Epithelial cell of esophagus (primary cell): ENCODE measurements at places on chromosomes 7 and 10.

DNA sequence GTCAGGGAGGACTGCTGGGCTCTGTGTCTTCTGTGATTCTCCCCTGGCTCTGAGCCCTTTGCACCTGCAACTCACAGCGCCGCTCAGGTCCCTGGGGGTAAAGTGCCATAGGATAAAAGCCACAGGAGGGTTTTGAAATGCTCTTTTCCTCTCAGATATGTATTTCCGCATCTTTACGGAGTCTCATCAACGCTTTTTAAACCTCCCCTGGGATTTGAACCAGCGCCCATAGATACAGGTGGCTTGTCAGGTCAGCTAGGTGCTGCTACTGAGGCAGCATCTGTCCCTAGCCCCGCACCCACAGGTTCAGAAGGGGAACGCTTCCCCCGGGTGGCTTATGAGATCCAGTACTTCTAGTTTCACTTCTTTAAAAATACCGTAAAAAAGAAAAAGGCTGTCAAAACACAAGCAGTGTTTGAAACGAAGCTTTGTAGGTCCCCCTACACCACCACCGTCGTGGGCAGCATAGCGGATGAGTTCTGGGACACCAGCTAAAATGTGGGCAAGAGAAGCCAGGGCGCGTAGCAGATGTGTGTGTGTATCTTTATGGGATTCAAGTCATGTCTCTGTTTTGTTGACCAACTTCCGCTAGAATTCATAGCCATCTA lies 173.5 kb downstream of the CUX1 start:
- DNase-seq: no peak

- no peak for DNase-seq
Measured at GRCh38 chr7:109659261-109659660, 1089.6 kb downstream of the DNAJB9 start.

- no peak for DNase-seq
Measured at GRCh38 chr7:24283897-24284698, at the start of gene NPY. Gene NPY, plus strand, starts transcription at chr7:24284190. Its CDS starts 1,051 bp downstream, at chr7:24285241.

- no peak for DNase-seq
Measured at GRCh38 chr10:11050301-11051287, 32.9 kb downstream of the CELF2 start.

- no peak for DNase-seq
Measured at GRCh38 chr7:73424489-73424885, 9.1 kb upstream of the FZD9 start.

- DNase-seq: no peak
Measured at GRCh38 chr10:107415446-107415845, 250.9 kb upstream of the SORCS1 start.

- DNase-seq: peak; percentile 87
Measured at GRCh38 chr7:6628045-6628444, 9.1 kb upstream of the ZNF316 start.

DNA sequence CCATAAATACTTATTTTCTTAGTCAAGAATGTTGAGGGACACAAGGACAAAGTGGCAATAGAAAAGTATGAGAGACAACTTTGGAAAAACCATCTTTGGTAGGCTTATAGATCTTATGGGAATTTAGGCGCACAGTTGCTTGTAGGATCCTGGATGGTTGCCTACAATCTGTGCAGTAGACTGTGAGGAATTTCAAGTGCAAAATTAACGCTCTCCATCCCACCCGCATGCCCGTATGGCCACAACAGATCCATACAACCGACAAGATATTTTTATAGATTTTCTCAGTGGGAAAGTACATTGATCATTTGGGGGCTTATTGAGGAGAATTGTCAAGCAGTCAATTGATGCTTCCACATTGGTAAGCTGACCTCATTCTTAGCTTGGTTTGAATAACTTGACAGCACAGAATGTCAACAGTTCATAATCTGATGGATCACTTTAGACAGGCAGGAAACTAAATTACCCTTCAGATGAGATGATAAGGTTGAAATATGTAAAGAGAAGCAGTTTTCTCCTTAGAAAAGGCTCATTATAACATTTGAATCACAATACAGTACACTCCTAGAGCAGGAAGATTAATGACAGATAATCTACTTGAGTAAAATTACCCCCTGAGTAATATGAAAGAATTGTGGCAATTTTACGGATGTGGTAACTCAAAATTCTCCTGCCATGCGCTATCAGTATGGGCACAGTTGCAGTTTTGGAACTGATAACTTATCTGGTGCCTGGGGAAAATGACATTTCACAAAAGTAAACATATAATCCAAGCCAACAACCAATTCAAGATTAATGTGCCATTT lies 479.7 kb downstream of the KIF20B start:
- no peak for DNase-seq

DNA sequence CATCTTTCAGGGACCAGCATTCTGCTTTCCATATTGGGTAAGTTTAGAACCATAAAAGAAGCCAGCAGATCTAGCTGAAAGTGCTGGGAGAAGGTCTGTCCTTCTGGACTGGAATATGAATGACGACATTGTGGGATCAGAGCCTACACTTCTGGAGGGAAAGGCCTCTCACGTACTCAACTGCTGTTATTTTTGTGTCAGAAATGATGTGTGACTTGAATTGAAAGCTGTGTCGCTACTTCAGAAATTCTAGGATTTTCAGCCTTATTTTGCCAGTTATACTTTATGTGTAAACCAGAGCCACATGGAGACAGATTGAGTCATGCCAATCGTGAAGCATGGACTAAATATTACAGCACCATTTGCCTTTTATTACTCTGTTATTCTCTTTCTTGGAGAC lies 231.0 kb downstream of the KIAA1217 start:
- DNase-seq: no peak

DNA sequence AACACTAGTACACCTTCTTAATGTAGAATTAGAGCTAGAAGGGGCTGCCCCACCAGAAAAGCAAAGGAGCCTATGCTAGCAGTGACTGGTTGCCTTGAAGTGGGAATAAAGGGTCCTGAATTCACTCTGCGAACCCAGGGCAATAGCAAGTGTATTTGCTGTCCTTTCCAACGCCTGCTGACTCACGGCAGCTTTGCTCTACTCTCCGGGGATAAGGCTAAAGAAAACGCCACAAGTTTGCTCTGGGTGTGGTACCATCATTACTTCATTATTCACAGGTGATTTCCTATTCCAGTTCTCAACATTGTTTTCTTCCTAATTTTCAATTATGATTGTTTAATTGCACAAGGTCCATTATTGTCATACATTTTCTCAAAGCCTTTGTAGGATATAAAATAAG lies 220.5 kb upstream of the AOAH start:
- no peak for DNase-seq

DNA sequence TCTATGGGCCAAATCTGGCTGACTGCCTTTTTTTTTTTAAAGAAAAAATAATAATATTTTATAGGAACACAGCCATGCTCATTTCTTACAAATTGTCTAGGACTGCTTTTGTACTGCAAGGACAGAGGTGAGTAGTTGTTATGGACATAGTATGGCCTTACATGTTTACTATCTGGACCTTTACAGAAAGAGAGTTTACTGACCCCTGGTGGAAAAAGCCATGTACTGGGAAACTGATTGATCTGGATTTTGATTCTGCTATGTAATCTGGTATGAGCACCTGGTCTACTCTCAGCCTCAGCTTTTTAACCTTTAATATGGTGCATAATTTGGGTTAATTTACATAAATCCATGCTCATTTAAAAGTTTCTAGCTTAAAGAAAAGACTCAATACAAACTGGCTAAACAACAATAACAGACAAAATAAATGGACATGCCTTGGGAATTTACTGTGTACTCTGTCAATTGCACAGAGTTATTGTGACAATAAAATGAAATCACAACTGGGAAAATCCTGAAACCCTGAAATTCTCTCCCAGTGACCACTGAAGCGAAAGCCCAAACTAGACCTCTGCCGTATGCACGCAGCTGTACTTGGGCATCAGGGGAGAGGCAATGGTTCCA lies 260.7 kb downstream of the BMPER start:
- peak; percentile 53 for DNase-seq

DNA sequence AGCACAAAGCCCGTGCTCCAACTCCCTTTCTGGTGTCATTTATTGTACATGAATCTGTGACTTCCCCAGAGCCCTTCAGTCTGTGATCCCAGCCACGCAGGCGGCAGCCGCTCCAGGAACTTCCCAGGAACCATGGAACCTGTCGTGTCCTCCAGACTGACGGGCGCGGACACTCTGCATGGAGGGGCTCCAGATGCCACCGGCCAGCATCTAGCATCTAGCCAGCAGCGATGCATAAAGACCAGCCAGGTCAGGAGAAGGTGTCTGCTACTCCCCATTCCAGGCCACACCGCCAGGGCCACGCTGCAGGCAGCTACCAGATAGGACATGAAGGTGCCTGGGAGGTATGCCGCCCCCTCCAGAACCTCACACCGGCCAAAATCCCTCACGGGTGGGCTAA lies 77.4 kb downstream of the PRKAG2 start:
- DNase-seq: no peak

DNA sequence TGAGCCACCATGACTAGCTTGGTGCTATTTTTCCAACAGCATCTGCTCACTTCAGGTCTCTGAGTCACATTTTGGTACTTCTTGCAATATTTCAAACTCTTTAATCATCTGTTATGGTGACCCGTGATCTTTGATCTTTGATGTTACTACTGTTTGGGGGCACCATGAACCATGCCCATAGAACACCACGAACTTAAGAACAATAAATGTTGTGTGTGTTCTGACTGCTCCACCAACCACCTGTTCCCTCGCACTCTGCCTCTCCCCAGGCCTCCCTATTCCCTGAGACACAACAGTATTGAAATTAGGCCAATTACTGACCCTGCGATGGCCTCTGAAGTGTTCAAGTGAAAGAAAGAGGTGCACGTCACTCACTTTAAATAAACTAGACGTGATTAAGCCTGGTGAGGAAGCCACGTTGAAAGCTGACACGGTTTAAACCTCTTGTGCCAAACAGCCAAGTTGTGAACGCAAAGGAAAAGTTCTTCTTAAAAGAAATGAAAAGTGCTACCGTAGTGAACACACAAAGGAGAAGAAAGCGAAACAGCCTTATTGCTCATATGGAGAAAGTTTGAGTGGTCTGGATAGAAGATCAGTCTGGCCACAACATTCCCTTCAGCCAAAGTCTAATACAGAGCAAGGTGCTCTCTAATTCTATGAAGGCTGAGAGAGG lies 27.2 kb upstream of the ATP6V0A4 start:
- no peak for DNase-seq

DNA sequence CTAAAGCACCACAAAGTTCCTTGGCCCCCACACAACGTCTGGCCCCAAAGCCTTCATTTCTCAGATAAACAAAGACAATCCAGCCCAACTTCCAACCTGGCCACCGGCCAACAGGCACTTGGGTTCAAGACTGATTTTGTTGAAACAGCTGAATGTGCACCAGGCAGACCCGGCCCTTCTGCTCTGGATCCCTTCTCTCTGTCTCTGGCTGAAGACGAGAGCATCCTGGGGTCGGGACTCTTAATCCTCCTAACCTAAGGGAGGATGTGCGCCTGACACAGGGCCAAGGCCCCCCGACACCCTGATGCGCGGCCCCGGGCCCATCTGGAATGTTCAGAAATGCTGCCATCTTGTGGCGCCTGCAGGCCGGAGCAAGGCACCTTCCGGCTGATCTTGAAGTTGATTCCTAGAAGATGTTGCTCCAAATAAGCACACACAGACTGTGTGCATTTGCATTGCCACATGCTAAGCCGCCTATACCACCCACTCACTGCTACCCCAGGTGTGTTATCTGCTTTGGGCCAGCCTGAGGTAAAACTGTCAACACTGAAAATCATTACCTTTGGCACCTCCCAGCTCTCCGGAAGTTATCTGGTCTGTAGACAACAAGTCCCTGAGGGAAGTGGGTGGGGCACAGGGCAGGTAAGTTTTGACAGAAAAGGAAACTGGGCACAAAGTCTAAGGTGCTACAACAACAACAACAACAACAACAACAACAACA lies 98.4 kb upstream of the HABP2 start:
- DNase-seq: peak; percentile 37

GRCh38 chr7:132569884-132570614 lies 6.2 kb downstream of the PLXNA4 start:
- DNase-seq: no peak

- peak; percentile 94 for DNase-seq
Measured at GRCh38 chr7:143434660-143435059, 8.6 kb upstream of the TAS2R60 start.

DNA sequence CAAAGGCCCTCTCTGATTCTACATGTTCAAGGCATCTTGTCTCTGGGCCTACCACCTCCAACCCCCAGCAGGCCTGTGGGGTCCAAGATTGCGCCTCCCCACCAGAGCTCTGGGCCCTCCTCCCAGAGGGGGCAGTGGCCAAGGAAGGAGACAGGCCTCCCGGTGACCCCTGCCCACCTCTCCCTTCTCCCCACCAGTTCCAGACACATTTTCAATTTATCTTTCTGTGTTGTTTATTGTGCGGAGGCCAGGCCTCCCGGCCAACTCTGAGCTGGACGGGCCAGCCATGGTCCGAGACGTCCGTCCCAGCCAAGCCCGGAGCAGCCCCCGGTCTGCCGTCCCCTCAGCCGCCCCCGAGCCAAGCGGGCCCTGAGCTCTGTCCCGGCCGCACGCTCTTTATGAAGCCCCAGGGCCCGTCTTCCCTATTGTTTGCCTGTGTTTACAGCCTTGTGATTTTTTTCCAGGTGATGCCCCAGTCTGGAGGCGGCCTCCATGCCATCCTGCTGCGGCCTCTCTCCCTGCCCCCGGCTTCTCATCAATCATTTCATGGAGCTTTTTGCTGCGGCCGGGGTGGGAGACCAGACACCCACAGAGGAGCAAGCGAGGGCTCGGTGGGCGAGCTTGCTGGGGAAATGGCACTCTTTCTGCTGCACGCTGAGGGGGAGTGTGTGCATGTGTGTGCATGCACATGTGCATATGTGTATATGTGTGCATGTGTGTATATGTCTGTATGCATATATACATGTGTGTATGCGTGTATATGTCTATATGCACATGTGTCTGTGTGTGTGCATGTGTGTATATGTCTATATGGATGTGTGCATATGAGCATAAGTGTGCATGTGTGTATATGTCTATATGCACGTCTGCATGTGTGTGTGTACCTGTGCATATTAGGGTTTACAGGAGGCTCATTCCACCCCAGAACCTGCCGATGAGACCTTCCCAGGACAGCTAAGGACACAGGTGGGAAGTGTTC lies 52.7 kb upstream of the ELN start:
- no peak for DNase-seq

GRCh38 chr7:92797284-92797683 lies 39.1 kb downstream of the CDK6 start:
- no peak for DNase-seq

DNA sequence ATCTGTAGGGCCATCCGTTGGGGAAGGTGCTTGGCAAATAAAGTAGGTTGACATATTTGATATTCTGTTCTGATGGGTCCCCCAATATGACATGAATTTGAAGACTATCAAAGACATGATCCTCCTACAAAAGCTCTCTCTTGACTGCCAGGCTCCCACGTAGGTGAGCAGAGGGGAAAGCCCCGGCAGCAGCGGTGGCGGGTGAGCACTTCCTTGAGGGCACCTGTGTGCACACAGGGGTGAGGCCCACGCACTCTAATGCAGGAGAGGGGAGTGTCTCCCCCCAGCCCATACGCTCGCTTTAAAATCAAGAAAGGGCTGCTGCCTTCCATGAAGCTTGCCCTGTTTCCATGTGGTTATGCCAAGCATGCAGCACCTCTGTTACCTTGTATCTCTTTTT lies 100.4 kb downstream of the TAX1BP1 start:
- no peak for DNase-seq
